ENCODE measurements at places on chromosomes 1 and 21. TPM values are rescaled to one million over a fixed set of nuclear protein-coding genes. Genes with fewer than 3 reads are reported as not detected.

CFHR2 gene
- total RNA-seq: not detected

CFAP57 gene
- total RNA-seq: 1.6 TPM

DSTYK gene
- total RNA-seq: 8.1 TPM

RAB25 gene
- 129 TPM for total RNA-seq

CHRM3 gene
- total RNA-seq: 6.1 TPM

EXOC8 gene
- 11.2 TPM for total RNA-seq

DUSP10 gene
- 7.0 TPM for total RNA-seq

LIPI gene
- total RNA-seq: not detected

HNRNPU gene
- total RNA-seq: 291 TPM

FCRL6 gene
- not detected for total RNA-seq

CFAP126 gene
- 1.5 TPM for total RNA-seq

NMNAT2 gene
- 22.5 TPM for total RNA-seq

EDN2 gene
- total RNA-seq: 0.48 TPM

PDE4B gene
- total RNA-seq: 1.2 TPM

CXADR gene
- total RNA-seq: 21.7 TPM

DNMT3L gene
- total RNA-seq: not detected

VHLL gene
- not detected for total RNA-seq

PARP1 gene
- total RNA-seq: 123 TPM

AMY1B gene
- total RNA-seq: not detected

SERPINC1 gene
- not detected for total RNA-seq

CHI3L2 gene
- total RNA-seq: not detected

LCE2B gene
- not detected for total RNA-seq

VPS13D gene
- total RNA-seq: 31.1 TPM

TNFRSF14 gene
- 13.8 TPM for total RNA-seq

BRDT gene
- total RNA-seq: not detected

DPH5 gene
- total RNA-seq: 38.8 TPM

SPRR2A gene
- total RNA-seq: not detected

C1QB gene
- not detected for total RNA-seq

PCSK9 gene
- 60.7 TPM for total RNA-seq

MTARC1 gene
- total RNA-seq: 72.5 TPM

C1orf94 gene
- not detected for total RNA-seq

HPCA gene
- not detected for total RNA-seq

Measured in PC-9 (cell line).